ENCODE measurements at places on chromosomes 16 and 17.

DNA sequence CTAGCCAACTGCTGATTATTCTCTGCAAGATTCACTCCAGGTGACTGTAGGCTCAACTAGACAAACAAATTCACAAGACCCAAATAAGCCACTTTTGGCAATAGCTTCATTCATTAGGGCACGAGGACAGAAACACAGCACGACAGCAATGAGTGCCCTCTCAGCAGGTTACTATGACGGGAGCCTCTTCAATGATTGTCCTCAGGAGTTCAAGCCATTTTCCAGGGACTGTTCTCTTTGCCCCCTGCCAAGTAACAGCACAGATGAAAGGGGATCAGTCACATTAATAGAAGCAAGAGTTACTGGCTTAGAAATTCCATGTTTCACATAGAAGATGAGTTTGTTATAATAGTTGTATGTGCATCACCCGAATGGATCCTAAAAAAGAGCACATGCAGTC, 712.2 kb downstream of the CDH8 start:
- DNase-seq, result no peak

GRCh38 chr17:78041386-78042179, 83.1 kb downstream of the TNRC6C start:
- DNase-seq, result no peak

GRCh38 chr17:7111784-7112509, 2.7 kb downstream of the ASGR2 start:
- no peak for DNase-seq

DNA sequence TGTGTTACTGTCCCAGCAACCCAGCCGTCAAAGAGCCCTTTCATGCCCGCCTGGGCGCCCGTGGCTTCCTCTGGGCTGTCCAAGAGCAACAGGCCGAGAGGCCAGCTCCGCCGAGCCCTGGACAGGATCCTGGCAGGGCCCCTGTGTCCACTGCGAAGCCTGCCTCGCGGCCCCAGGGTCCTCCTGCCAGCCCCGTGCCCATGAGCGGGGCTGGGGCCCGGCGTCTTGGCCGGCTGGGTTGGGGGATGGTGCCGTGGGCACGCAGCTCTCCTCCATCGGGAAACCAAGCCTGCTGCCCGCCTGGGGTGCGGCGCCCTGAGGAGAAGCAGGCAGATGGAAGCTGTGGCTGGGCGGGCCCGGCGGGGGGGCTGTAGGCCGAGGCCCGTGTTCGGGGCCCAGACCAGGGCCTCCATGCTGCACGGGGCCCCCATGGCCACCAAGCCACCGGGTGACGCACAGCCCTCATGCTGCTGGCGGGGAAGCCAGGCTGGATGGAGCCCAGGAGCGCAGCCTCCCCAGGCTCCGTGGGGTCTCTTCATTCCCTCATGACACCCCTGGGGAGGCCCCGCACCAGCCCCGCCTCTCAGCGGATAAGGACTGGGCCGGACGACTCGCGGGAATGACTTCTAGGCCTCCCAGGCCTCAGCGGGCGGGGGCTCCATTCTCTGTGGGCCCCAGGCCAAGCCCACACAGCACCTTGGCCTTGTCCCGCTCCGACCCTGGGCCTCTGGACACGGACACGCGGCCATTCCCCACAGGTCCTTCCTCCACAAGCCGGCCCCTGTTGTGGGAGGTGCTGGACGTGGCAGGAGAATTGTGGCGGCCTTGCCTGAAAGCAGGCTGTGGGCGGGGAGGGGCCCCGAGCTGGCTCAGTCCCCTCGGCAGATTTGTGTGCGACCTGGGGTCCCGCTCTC, at the start of gene C1QTNF8:
C1QTNF8 (minus strand) TSS at position 76 of the 914 bp plus-strand sequence. CDS start 1,322 bp downstream, outside the sequence.
- no peak for DNase-seq

- no peak for DNase-seq
Observed at GRCh38 chr17:56269556-56270389, 116.5 kb downstream of the ANKFN1 start.

GRCh38 chr16:55257966-55258613, 65.9 kb upstream of the IRX6 start:
- peak; percentile 8 for DNase-seq

- no peak for DNase-seq
Observed at GRCh38 chr17:82103553-82104451, 5.8 kb upstream of the FASN start.

GRCh38 chr16:8655184-8655717, 19.2 kb upstream of the ABAT start:
- DNase-seq, result no peak

GRCh38 chr17:31416503-31416923, 25.0 kb downstream of the RAB11FIP4 start:
- DNase-seq, result no peak

GRCh38 chr16:11524098-11524760, 62.5 kb downstream of the LITAF start:
- DNase-seq, result no peak

GRCh38 chr17:8153525-8153956, 1.3 kb upstream of the PER1 start:
- DNase-seq, result no peak

DNA sequence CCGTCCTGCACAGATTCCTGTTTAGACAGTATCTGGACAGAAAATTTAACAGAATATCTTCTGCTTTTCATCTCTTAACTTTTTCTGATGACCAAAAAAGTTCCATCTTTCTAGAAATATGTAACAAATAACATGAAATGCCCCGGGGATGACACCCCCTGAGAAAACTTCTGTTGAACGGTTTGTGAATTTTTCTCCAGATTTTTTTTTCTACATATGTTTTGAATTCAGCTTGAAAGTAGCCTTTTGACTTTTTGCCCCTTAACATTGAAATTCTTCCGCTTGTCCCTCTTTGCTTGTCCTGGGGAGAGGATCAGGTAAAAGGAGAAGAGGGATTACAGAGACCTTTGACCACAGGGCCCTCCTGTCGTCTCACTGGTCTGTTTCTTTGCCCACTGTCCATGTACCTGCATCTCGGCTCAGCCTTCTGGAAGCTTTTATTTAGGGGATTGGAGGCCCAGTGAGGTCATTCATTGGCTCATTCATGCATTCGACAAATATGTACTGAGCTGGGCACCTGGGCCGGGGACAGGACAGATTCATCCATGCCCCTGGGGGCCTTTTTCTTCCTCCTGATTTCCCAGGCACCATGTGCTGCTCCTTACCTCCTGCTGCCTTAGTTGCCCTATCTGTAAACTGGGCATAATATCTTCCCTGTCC, 19.6 kb upstream of the CPNE2 start:
- no peak for DNase-seq

- no peak for DNase-seq
Observed at GRCh38 chr17:40582328-40582901, 17.1 kb upstream of the CCR7 start.

- DNase-seq, result no peak
Observed at GRCh38 chr17:13561606-13562270, 40.0 kb downstream of the HS3ST3A1 start.

Measured in activated CD8-positive, alpha-beta memory T cell treated with anti-CD3 and anti-CD28 coated beads for 1 hour (primary cell).